ENCODE measurements at places on chromosomes 6 and 20. TPM values are rescaled to one million over a fixed set of nuclear protein-coding genes. Genes with fewer than 3 reads are reported as not detected.
A peak's percentile ranks its signal among the peaks of the same experiment; 100 is the strongest.

GRM1 gene
- total RNA-seq: not detected

GRCh38 chr20:63090682-63091571 is 84.2 kb upstream of the BHLHE23 start:
- peak; percentile 13 for DNase-seq

DNA sequence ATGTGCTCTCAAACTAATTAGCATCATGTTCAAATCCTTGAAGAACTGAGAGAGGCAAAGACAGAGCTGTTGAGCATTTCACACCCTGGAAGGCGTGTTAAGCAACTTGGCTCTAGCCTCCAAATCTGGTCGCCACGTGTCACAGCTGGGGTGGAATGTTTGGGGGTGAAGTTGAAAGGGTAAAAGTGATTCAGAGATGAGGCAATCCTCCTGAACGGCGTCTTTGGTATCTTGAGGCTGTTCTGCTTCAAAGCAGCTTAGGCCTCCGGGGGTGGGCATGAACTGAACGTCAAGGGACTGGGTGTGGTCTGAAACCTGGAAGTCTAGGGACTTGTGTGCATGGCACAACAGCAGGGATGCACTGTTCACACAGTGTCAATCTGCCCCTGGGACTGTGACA is 62.3 kb downstream of the TRAM2 start:
- DNase-seq: no peak

C6orf163 gene
- 3.8 TPM for total RNA-seq
